Colonic mucosa (tissue), 4 donors: ENCODE measurements at places on chromosomes 4 and X. TPM values are rescaled to one million over a fixed set of nuclear protein-coding genes. Genes with fewer than 3 reads are reported as not detected.

The RADX gene
- 0.96 TPM for total RNA-seq

The F8A3 gene
- not detected for total RNA-seq

The PPP1R2C gene
- total RNA-seq = not detected

The PDLIM3 gene
- 5.0 TPM for total RNA-seq

The CFAP99 gene
- 0.49 TPM for total RNA-seq

DNA sequence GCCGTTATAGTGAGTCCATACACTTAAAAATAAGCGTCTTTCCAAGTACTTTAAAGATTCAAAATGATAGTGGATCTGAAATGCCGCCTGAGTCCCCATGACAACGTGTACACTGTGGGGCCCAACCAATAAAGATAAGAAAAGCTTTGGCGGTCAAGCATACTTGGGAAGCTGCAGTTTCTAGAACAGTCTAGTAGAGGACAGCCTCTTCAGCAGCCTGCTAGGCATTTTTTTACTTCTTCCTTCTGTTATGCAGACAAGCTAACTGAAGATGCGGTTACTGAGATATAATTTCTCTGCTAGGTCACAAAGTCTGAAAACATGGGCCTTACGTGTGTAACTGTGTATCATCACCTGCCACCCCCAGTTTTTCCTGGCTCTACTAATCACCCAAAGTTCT is 402 bp upstream of the UPRT start:
- peak; percentile 30 for DNase-seq

DNA sequence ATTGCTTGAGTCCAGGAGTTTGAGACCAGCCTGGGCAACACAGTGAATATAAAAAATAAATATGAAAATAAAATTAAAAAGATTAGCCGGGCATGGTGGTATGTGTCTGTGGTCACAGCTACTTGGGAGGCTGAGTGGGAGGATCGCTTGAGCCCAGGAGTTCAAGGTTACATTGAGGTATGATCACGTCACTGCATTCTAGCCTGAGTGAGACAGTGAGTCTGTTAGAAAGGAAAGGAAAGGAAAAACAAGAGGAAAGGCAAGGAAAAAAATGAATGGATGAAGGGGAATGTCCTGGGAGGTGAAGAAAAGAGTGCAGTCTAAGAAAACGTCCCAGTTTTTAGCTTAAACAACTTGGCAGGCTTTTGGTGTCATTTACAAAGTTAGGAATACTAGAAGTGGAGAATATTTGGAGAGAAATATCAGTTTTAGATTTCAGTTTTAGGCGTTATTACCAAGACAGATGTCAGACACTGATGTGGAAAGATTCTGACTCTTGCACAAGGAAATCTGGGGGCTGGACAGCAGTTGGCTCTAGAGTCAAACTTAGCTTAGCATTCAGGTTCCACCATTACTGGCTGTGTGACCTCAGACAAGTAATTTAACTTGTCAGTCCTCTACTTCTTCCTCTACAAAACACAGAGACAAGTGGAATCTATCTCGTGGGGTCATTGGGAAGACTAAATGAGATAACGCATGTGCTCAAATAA is 139.0 kb downstream of the TSPAN5 start:
- no peak for DNase-seq

DNA sequence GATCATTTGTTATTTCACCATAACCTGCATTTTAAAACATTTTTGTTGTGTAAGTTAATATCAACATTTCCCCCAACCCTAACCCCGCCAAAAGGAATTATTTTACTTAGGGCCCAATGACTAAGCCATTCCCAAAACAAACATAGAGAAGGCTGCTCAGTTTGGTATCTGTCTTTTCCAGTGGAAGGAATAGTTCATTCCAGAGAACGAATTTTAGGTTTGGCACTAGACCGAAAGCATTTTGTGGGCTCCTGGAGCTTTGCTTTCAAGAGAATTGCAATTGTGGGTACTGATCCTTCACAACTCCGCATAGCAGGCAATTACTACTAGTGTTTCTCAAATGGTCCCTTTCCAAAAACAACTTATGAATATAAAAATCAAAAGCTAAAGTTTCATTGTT is 226.7 kb upstream of the MAD2L1 start:
- DNase-seq = no peak

GRCh38 chr4:128810331-128810870 is 901 bp downstream of the JADE1 start:
- DNase-seq = peak; percentile 38

DNA sequence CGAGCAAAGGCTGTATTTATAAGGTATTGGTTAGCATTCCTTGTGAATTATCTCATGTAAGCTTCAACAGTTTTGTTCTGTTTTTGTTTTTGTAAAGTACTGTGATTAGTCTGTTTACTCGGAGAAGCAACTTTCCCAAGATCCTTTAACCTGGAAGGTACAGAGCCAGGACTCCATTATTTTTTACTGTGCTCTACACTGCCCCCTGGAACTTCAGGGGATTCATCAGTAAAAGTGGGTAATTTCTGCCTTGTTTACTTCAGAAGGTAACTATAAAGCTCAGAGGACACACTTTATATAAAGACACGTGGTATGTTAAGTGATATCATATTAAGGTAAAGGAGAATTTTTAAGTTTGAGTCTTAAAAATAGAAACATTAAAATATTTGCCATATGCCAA is 124.9 kb downstream of the IQCM start:
- no peak for DNase-seq

DNA sequence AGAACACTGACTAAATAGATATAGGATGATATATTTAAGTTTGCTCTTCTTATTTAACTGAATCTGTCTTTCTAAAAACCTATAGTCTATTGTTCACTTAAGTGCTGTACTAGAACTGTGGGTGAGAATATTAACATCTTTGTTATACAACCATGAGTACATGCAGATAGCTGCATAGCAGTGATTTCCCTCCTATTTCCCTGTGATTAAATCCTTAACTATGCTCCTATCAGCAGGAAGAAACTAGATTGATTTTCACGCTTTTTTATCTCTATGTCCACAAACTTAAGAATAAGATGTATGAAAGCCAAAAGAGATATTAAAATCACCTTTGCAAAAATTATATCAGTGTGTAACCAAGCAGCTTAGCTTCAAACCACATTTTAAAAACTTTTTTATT is 11.3 kb upstream of the UGT2A3 start:
- no peak for DNase-seq

- DNase-seq = no peak
Observed at GRCh38 chr4:95045429-95045828, 287.7 kb downstream of the BMPR1B start.

GRCh38 chr4:139279760-139280620 is at the start of gene MGARP:
Gene MGARP, minus strand, starts transcription at chr4:139280225. Its CDS starts 67 bp downstream, at chr4:139280158.
- no peak for DNase-seq

GRCh38 chr4:126264839-126265238 is 950.1 kb downstream of the FAT4 start:
- DNase-seq = no peak

- no peak for DNase-seq
Observed at GRCh38 chr4:147578593-147578992, 38.6 kb upstream of the TMEM184C start.

DNA sequence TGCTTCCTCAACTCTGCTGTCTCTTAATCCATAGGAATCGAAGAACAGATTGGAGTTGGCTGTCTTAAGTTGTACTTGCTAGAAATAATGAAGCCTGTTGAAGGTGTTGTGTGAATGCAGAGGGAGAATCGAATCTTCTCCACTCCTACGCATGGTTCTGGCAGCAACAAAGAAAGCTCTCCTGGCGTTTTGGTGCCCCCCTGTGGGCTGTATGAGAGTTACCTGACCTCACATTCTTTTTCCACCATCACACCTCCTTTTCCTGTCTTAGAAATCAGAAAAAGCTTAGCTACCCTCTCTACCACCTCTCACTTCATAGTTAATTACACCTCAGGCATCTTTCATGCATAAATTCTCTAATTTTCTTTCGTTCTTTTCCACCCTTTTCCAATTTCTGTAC is 16.3 kb downstream of the KLF8 start:
- DNase-seq = peak; percentile 49

GRCh38 chrX:149497626-149498025 is 7.5 kb downstream of the IDS start:
- no peak for DNase-seq

DNA sequence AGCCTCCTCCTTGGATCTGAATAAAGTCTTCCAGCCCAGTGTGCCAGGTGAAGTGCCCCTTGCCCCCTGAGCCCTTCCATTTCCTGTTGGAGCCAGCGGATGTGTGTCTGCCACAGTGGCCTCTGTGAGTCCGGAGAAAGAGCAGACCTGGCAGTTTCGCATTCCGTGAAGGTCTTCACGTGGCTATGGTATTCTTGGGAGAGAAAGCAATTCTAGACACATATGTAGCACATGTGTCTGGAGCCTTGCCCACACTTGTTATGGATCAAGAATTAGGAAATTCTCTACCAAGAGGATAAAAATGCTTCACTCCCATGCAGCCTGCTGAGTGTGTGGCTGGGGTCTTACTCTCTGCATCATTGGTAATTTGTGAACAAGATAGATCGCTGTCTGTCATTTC is 130.9 kb downstream of the REPS2 start:
- DNase-seq = no peak

DNA sequence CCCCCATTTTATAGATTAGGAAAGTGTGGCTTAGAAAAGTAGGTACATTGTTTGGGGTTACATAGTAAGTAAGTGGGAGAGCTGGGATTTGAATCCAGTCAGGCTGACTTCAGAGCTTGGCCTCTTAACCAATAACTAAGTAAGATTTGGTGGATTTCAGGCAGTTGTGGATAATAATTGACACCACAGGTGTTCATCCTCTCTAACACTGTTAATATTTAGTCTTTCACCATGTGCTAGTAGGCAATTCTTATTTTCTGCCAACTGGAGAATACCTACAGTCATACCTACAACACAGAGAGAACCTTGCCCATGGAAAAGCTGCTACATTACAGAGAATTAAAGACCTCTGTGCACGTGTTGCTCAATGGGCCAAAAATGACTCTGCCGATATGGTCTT is 89.5 kb downstream of the DIAPH2 start:
- DNase-seq = no peak

DNA sequence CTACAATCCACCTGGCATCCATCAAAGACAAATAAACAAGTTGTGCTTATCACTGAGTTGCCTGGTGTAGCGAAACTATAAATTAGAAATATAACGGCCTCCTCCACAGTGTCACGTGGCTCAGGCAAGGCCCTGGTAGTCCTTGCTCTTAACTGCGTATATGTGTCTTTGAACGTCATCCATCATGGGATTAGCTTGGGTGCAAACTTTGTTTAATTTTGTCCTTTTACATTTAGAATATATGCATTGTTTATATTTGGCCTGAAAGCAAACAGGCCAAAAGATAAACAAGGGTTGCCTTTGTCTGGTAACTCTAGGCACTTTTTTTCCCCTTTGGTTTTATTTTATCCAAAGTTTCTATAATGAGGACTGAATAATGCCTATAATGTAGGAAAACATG is 184.9 kb downstream of the KIT start:
- DNase-seq = no peak

DNA sequence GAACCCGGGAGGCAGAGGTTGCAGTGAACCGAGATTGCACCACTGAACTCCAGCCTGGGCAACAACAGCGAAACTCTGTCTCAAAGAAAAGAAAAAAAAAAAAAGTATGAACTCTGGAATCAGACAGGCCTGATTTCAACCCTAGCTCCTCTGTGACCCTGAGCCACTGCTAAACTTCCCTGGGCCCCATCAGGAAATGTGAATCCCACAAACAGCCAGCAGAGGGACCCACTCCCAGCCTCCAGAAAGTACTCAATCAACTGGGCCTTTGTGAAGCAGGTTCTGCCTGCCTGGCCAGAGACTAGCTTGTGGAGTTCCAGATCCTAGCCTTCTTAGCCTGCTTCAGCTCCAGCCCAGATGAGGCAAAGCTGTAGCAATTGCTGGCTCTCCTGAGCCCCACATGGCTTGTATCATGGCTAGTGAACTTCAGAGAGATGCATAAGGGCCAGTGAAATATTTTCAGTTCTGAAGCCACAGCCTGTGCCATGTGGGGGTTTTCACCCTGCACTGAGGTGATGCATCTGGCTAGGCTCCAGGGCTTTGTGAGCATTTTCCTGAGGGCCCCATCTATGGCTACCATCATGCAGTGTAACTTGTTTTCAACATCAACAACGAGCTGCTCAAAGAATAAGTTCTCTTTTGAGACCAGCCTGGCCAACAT is 7.2 kb upstream of the IDS start:
- DNase-seq = peak; percentile 53

DNA sequence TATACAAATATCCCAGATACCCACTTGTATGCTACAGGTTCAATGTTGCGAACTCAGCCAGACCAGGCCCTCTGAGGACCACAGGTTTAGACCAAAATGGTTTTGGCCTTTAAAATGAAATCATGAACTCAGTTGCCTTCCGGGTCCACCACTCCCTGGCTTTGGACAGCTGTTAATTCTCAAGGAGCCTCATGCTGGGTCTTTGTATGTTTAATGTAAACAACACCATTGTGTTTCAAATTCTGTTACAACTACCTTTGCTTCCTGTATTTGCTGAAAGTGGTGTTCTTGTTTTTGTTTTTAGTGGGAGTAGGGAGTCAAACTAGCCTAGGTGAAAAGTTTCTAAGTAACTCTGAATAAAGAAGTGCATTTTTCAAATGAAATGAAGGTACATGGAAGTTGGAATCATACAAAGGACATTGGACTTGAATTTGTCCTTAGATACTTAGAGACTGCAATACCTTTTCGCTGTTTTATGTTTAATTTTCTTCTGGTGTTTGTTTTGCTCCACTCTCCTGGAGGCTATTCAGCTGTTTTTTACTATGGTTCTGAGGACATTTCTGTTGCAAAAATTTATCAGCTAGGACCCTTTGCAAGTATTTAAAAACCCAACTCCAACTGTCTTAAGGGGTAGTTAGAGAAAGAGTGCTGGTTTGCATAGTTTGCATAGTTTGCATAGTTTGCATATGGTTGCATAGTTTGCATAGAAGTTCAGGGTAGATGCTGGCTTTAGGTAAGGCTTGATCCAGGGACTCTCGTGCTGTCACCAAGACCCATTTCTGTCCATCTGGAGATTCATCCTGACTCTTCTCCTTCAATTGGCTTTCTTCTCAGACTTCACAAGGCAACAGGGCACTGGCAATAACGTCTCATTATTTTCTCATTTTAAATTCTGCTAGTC is 70.1 kb downstream of the MID1IP1 start:
- DNase-seq = no peak

GRCh38 chr4:81116566-81116965 is 86.1 kb downstream of the BMP3 start:
- DNase-seq = no peak

- DNase-seq = no peak
Observed at GRCh38 chr4:166386491-166387360, 513.7 kb downstream of the TLL1 start.

DNA sequence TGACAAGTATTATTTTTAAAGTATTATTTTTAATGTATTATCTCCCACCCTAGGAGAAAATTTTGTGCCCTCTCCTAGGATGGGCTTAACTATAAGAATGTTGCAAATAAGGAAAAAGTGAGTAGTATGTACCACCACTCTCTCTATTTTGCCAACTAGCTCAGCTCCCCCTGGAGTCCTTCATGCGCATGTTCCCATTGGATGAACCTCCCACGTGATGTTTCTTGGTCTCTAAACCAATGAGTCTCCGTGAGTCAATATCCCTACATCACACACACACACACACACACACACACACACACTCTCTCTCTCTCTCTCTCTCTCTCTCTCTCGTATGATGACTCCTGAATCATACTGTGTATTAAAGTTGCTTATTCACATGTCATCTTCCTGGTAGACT is 129.7 kb upstream of the ZFP42 start:
- no peak for DNase-seq
